Stimulated activated CD8-positive, alpha-beta memory T cell treated with anti-CD3 and anti-CD28 coated beads, Interleukin-4, amount 100 ng/mL, for 1 hour (primary cell): ENCODE measurements at places on chromosomes 3 and 15.

DNA sequence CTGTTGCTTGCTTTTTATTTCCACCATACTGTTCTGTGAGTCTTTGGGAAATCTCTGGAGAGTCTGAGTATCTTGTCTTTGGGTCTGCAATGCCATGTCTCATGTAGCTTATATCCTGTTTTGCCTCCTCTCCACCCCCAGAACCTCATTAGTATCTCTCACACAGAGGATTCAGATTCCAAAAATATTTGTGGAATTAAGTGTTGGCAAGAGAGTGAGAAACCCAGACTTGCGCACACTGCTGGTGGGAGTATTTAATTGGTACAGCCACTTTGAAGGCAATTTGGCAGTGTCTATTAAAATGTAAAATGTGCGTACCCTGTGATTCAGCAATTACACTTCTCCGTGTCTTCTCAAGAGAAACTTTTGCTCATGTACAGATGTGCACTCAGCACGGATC lies 68.6 kb downstream of the ZNF621 start:
- DNase-seq, result no peak

DNA sequence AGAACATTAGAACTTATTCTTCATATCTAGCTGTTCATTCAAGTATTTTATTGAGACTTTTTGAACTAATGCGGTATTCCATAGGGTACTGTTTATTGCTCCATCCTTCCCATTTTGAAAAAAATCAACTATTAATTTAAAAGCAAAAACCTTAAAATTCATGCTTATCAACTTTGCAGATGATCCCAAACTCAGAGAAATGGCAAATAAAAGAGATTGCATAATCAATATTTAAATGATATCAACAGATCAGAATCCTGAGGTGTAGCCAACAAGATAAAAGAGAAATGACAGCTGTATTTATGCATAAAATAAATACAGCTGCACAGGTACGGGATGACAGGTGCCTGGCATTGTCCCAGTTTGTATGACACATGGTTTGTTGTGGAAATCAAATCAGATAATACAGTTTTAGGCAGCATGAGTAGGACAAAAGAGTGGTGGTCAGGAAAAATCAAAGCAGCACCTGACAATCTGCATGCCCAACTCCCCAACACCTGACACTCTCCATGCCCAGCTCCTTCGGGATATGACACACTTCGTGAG lies 42.4 kb upstream of the CMTM8 start:
- DNase-seq, result no peak

DNA sequence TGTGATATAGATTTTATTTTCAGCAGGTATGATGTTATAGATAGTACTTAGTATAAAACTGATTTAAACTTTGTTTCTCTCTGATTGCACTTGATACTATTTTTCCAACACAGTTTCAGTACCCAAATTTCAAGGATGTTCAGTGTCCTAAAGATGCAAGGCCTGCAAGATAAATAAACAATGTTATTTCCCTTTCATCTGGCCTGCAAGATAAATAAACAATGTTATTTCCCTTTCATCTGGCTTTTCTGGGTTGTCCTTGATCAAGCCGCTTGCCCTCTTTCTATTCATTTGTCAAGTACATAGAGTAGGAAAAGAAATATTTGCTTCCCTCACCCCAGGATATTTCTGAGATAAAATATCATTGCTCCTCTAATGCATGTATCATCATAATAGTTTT lies 571.0 kb downstream of the FGF12 start:
- no peak for DNase-seq

GRCh38 chr3:61561374-61562041 lies at the start of gene PTPRG:
Gene PTPRG (plus strand): TSS chr3:61561571. CDS start chr3:61562288, 717 bp downstream.
- no peak for DNase-seq
